Activated CD4-positive, alpha-beta memory T cell treated with anti-CD3 and anti-CD28 coated beads for 36 hours (primary cell): ENCODE measurements at places on chromosomes 1 and 21. TPM values are rescaled to one million over a fixed set of nuclear protein-coding genes. Genes with fewer than 3 reads are reported as not detected.

DNA sequence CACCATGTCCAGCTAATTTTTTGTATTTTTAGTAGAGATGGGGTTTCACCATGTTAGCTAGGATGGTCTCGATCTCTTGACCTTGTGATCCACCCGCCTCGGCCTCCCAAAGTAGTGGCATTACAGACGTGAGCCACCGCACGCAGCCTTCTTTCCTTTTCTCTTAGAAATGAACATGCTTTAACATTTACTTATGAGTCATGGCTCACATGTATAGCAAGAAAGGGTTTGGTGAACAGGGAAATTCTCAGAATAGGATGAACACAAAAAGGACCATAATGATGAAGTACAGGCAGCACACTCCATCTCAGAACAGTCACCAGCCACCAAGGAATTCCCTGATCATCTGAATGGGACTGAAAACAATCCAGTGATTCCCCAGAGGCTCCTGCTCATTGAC lies 9.4 kb upstream of the VAMP4 start:
- H3K36me3 ChIP-seq, result no peaks in the 10 kb centered on the region
- H3K27ac ChIP-seq, result peak overlapping the region; percentile 39
- H3K4me3 ChIP-seq, result no peak overlapping the region
- H3K27me3 ChIP-seq, result no peaks in the 10 kb centered on the region
- H3K4me1 ChIP-seq, result no peaks in the 10 kb centered on the region

- no peaks in the 10 kb centered on the region for H3K27me3 ChIP-seq
- no peaks in the 10 kb centered on the region for H3K4me1 ChIP-seq
- DNase-seq, result no peak
- H3K36me3 ChIP-seq, result no peaks in the 10 kb centered on the region
- H3K27ac ChIP-seq, result no peak overlapping the region
- H3K4me3 ChIP-seq, result no peak overlapping the region
These were observed 76.2 kb downstream of the BRINP2 start for GRCh38 chr1:177246710-177247580.

GRCh38 chr1:150777544-150777943 lies 12.0 kb upstream of the CTSS start:
- H3K4me1 ChIP-seq, result peaks cover 12% of the 10 kb centered on the region
- no peak overlapping the region for H3K4me3 ChIP-seq
- H3K36me3 ChIP-seq, result no peaks in the 10 kb centered on the region
- no peak overlapping the region for H3K27ac ChIP-seq
- no peak for DNase-seq

DNA sequence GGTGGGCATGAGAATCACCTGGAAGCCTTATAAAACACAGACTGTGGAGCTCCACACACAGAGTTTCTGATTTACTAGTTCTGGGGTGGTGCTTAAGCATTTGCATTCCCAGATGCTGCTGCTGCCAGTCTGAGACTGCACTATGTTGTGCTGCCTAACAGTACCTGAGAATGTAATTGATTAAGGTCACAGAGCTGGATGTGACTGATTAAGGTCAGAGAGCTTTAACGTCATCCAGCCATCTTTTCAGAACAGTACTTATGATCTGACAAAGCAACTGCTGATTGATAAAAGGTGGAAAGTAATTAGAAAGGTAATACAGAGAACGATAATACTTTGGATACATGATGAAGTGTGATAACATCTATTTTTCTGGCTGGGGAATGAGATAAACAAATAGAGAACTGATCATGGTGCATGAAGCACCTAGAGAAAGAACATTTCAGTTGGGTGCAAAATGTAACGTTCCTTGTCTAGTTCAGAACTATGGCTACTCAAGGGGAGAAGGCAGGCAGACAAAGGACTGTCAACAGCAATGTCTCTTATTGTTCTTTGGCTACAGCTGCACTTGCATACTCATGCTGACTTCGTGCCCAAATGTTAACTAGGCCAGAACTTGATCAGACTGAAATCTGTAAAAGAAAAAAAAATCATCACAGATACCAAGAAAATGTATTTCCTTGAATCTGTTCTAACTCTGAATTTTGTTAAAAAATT lies 3.7 kb upstream of the UCK2 start:
- H3K36me3 ChIP-seq, result no peaks in the 10 kb centered on the region
- peaks cover 5% of the 10 kb centered on the region for H3K4me1 ChIP-seq
- DNase-seq, result no peak
- H3K4me3 ChIP-seq, result no peak overlapping the region

The IL20 gene
- total RNA-seq, result not detected
